ENCODE measurements at places on chromosomes 5 and 9.

GRCh38 chr9:93231121-93231694 lies 47.3 kb downstream of the WNK2 start:
- no peak for DNase-seq

DNA sequence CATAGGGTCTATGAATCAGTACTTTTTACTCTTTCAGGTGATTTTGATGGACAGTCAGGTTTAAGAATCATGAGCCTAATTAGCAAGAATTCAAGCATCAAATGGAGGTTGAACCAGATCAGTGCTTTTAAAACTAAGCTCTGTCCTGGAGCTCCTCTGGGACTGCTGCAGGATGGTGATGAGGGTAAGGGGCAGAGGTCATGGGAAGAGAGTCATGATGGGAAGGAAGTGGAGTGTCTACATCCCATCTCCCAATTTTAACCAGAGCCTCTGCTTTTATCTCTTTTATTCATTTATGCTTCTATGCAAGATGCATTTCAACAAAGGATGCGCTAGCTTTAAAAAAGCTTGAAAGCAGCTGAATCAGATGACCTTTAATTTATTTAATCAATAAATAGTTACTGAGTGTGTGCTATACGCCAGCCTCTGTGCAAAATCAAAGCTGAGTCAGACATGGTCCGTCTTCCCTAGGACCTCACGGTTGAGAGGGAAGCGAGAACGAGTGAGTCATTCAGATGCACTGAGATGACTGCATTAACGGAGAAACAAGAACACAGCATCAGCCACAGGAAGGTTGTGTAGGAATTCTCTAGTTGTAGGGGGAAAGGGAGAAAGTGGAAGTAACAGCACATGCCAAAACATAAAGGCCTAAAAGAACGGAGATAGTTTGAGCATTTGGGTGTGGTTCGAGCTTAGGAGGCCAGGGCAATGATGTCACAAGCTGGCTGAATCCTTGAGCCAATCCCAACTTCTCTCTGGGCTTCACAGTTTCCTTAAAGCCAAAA lies 441.6 kb upstream of the BRINP1 start:
- DNase-seq, result no peak

DNA sequence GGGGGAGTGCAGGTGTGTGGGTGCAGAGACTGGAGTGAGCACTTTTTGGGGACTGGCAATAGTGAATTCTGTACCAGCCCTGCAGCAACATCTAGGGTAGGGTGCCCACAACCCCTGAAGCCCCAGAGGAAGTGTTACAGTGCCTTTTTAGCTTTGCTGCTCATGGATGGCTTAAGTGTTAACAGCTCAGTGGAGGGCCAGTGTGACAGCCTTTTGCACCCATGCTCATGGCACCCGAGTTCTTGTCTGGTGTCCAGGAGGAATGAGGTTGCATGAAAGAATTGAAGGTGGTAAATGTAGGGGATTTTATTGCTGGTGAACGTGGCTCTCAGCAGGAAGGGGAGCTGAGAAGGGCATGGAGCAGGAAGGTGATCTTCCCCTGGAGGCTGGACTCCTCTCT lies 107.3 kb downstream of the MRPL36 start:
- no peak for DNase-seq

- no peak for DNase-seq
Measured at GRCh38 chr5:88485531-88485930, 216.9 kb upstream of the TMEM161B start.

DNA sequence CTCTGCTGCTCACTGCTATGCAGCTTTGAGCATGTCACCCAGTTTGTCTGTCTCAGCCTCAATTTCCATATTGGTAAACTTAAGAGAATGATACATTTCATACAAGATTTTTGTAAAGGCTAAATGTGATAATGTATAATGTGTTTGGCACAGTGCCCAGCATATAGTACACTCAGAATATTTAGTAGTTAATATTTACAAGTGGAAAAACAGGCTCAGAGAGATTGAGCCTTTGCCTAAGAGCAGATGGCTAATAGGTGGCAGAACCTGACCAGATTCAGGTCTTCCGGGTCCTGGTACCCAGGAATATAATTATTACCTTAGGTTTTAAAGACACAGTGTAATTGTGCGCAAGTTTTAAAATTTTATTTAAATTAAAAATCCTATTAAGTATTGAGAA lies 46.8 kb upstream of the KIAA1958 start:
- DNase-seq, result no peak

DNA sequence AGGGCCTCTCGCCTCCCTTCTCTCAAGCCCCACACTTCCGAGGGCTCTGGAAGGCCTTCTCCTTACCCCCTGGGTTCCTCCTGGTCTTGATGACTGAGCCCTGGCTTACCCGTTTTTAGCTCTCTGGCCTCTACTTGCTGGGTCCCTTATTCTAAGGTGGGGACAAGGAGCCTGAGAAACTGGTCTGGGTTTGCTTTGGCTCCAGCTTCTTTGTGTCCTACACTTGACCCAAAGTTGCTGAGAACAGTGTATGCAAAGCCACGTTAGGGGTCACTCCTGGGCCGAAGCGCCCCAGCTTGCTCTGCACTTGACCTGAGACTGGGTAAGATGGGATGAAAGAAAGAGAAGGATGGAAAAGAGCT lies 788 bp downstream of the ZNF346 start:
- DNase-seq, result no peak

GRCh38 chr5:127959152-127959764 lies 124.3 kb upstream of the SLC12A2 start:
- no peak for DNase-seq

- no peak for DNase-seq
Measured at GRCh38 chr9:87498811-87499360, 1.2 kb downstream of the DAPK1 start.

GRCh38 chr9:121652021-121652837 lies 795 bp downstream of the DAB2IP start:
- DNase-seq, result no peak

DNA sequence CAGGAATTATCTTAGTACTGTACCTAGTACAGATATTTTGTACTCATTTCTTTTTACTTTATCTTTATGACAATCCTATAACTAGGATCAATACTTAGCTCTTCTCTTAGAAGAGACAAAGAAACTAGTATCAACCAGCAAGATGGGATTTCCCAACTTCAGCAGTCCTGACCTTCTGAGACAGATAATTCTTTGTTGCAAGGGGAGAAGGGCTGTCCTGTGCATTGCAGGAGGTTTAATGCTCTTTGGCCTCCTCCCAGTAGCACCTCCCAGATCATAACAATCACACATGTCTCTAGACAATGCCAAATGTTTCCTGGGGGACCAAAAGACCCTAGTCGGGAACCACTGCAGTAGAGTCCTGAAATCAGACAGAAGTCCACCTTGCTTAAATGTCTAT lies 424.3 kb upstream of the DMAC1 start:
- no peak for DNase-seq

- no peak for DNase-seq
Measured at GRCh38 chr5:141809380-141810096, 68.7 kb downstream of the PCDH1 start.

DNA sequence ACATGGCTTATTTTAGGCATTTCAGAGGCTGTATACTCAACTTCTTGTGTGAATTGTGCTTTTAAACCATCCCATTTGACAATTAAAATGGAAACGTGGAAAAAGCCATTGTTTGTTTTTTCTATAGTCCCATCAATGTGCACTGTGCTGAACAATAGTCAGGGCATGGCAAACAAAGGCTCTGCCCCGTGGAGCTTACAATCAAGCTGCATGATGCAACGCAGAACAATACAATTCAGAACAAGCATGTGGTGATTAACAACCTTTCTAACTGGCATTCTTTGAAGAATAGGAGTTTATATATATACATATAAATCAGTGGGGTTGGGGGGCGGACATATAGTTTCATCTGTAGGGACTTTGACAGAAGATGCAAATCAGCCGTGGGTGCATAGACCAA lies 2125.4 kb upstream of the WWC1 start:
- no peak for DNase-seq

DNA sequence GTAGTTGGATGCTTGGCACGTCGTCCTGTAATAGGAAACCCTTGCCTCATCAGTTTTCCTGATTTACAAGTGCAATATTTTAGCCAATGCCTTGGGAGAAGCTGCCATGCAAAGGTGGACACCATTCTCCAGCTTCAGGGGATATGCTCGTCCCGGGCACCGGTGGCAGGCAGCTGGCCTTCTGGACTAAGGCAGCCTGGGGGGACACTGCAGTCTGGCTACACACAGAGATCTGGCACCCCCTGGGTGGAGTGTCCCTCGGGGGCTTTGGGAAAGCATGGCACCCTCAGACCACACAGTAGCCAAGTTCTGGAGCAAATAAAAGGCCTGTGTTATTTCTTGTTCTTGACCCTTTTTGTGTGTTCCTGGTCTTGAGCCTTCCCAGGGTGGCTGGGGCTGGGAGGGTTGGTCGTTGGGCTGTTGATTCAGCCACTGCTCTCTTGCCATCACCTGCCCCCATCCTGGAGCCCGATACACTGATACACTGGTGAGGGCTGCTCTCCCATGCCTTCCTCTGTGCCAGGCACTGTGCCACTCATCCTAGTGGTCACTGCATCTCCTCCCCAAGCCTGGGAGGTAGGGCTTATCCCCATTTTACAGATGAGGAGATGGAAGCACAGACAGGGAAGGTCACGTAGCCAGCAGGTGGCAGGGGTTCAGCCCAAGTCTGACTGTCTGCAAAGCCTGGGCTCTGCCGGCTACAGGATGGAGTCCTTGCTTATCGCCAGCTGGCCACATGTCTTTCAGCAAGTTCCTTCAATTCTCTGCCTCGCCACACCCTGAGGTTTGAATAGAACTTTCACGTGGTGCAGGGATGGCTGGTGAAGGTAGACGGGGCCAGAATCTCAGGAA lies 134.1 kb downstream of the RGS3 start:
- no peak for DNase-seq

GRCh38 chr9:125241863-125242739 lies 958 bp upstream of the HSPA5 start:
- no peak for DNase-seq

DNA sequence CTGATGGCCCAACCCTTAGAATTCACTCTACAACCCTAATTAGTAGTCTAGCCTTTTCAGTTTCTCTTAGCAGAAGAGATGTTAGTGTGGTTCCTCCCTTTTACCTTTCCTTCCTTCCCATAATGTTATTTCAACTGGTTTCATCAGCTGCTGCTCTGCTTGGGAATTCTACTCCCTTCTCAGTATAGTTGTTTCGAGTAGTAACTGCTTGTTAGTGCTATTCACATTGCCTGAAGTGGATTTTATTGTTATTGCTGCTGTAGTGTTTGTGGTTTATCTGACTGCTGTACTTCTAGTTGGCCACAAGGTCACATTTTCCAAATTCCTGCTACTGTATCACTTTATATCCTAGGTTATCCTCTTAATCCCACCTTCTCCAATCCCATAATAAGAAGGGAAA lies 29.7 kb downstream of the SMIM15 start:
- DNase-seq, result no peak

- DNase-seq, result no peak
Measured at GRCh38 chr5:139418793-139419192, 14.9 kb upstream of the SPATA24 start.

GRCh38 chr9:91419222-91420191 lies 4.1 kb downstream of the NFIL3 start:
- no peak for DNase-seq

- DNase-seq, result no peak
Measured at GRCh38 chr5:132182359-132183040, 45.2 kb downstream of the P4HA2 start.

DNA sequence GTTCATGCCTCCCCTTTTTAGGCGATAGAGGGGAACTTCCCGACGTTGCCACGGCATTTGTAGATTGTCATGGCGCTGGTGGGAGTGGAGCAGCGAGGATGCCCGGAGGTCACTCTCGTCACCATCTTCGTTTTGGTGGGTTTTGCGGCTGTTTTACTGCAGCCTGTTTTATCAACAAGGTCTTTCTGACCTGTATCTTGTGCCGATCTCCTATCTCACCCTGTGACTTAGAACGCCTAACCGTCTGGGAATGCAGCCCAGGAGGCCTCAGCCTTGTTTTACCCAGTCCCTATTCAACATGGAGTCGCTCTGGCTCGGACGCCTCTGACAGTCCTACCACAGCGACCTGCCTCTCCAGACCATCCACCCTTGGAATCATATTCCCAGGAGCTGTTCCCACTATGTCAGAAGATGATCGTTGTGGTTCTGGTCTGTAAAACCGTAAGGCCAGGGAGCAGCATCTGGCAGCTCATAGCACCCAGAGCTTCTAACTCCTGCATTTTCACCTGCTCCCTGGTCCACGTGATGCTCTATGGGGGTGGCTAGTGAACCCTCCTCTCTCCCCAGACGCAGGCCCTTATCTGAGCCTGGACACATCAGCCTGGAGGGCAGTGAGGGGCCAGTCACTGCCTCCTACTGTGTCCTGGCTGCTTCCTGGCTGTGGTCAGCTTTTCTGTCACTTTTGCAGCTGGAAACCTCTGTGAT lies 35.1 kb upstream of the CLK4 start:
- DNase-seq, result no peak

DNA sequence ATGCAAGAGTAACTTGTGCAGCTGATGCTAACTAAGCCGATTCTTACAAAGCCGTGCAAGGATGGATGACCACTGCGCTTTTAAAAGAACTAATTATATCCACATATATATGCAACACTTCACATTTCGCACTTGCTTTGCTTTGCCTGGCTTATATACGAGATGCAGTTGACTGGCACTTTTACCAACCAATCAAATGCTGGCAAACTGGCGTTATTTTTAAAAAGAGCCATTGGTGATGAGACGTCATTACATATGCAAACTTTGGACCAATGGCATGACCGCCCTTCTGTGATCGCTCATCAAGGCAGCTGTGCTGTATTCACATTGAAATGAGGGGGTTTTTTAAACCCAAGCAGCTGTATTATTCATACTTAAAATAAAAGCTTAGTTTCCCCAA lies 1147.7 kb upstream of the WWC1 start:
- no peak for DNase-seq

DNA sequence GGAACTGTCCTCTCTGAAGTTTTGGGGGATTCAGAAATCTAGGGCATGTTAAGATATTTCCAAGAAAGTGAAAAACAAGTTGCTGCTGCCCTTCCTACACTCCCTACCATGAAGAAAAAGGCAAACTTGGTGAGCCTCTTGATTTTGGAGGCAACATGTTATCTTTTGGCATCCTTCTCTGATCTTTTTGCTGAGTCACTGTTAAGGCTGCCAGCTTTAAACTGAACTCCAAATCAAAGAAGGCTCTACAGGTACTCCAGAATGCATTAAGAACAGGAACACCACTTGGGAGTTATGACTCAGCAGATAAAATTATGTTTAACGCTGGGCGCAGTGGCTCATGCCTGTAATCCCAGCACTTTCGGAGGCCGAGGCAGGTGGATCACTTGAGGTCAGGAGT lies 24.0 kb downstream of the PCDHB15 start:
- no peak for DNase-seq

GRCh38 chr9:89978185-89978584 lies 373.4 kb downstream of the GADD45G start:
- DNase-seq, result no peak

GRCh38 chr5:117488976-117489500 lies 914.4 kb upstream of the SEMA6A start:
- no peak for DNase-seq

DNA sequence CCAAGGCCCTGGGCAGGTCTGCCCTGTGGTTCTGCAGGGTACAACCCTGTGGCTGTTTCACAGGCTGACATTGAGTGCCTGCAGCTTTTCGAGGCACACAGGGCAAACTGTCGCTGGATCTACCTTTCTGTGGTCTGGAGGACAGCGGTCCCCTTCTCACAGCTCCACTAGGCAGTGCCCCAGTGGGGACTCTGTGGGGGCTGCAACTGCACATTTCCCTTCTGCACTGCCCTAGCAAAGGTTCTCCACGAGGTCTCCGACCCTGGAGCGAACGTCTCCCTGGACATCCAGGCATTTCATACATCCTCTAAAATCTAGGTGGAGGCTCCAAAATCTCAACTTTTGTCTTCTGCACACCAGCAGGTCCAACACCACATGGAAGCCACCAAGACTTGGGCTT lies 1645.2 kb upstream of the CDH6 start:
- no peak for DNase-seq

- no peak for DNase-seq
Measured at GRCh38 chr9:3836011-3836410, 310.2 kb upstream of the RFX3 start.

Data from cortex of kidney (tissue), 1 donor.